ENCODE measurements at places on chromosomes 16 and 17.
A peak's percentile ranks its signal among the peaks of the same experiment; 100 is the strongest.

DNA sequence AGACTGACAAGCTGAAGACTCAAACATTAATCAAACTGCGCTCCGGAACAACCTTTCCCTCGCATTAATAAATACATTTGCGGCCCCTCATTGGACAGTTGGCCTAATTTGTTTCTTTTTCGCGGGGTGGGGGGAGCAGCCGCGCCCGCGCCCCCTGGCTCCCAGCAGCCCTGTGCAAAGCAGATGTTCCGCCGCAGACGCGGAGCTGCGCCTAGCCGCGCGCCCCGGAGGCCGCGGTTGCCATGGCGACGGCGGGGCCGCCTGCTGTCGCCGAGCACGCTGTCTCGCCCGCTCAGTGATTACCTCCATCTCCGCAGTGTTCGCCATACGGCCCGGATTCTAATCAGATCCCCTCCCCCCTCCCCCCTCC lies 25.5 kb downstream of the COPZ2 start:
- peak; percentile 84 for DNase-seq

DNA sequence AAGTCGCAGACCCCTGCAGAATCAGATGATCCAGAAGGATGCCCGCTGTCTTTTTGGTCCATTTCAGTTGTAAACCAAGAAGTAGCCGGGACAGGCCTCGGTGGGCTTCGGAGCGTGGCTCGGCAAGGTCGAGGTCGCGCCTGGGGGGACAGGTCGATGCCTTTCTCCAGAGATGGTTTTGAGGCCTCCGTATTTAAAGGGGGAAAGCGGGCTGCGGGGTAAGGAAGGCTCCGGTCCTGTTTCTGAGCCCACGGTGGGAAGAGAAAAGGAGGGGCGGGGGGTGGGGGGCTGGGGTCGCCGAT lies 7.5 kb upstream of the GNG13 start:
- DNase-seq = no peak

- no peak for DNase-seq
Measured at GRCh38 chr17:70144260-70144846, 25.0 kb upstream of the KCNJ2 start.

DNA sequence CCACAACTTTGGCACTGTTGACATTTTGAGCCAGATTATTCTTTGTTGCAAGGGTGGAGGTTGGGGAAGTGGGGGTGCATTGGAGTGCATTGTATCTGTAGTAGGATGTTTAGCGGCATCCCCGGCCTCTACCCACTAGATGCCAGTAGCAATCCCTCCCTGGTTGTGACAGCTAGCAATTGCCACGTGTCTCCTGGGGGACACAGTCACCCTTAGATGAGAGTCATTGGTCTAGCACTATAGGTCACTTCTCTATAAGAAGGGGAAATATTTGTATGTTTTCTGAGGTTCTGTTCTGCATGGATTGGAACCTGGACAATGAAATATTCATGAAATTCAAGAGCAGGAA lies 32.4 kb downstream of the MSI2 start:
- DNase-seq = no peak

DNA sequence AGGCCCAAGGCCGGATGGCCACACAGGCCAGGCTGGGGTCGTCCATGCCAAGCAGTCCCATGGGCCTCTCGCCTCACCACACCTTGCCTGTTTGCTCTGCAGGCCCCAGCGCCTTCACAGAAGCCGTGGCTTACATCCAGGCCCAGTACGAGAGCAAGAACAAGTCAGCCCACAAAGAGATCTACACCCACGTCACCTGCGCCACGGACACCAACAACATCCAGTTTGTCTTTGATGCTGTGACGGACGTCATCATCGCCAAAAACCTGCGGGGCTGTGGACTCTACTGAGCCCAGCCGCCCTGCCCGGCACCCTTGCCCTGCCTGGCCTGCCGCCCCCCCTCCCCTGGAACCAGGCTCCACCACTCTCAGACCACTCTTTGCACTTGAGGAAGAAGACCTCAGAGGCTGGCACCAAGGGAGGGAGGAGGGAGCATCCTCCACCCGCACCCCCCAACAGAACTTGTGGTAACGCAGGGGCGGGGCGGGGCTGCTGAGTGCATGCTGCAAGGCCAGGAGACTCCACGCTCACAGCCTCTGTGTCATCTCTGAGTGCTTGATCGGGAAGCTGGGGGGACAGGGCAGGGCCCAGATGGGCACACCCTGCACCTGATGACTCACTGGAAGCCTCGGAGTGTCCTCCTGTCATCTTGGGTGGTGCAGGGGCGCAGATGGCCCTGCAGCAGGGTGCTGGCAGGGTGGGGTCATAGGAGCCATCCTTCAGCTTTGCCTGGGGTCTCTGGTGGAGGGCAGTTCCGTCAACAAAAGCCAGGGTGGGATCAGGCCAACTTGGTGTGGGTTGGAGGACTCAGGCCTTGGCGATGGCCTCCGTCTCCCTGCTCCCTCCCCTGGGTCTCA lies 81.5 kb downstream of the AMFR start:
- DNase-seq = no peak

DNA sequence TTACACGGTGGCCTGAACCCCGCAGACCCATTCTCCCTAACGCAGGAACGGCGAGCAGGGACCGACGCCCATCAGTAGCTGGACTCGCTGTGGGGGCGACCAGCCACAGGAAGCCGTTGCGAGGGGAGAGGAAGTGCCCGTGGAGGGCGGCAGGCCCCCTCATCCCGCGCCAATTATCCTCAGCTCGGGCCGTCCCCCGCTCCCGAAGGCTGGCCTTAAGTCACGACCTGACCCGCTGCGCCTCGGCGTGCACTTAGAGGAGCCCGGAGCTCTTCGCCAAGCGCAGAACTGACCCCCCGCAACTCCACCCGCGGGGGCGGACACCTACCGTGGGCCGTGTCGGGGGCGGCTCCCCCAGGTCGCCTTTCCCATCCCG lies 401 bp downstream of the ARL16 start:
- DNase-seq = no peak

- no peak for DNase-seq
Measured at GRCh38 chr16:49056546-49056945, 225.1 kb downstream of the CBLN1 start.

- no peak for DNase-seq
Measured at GRCh38 chr16:3920206-3920605, 39.7 kb upstream of the CREBBP start.

- DNase-seq = no peak
Measured at GRCh38 chr17:4950075-4950745, 709 bp upstream of the ENO3 start.

DNA sequence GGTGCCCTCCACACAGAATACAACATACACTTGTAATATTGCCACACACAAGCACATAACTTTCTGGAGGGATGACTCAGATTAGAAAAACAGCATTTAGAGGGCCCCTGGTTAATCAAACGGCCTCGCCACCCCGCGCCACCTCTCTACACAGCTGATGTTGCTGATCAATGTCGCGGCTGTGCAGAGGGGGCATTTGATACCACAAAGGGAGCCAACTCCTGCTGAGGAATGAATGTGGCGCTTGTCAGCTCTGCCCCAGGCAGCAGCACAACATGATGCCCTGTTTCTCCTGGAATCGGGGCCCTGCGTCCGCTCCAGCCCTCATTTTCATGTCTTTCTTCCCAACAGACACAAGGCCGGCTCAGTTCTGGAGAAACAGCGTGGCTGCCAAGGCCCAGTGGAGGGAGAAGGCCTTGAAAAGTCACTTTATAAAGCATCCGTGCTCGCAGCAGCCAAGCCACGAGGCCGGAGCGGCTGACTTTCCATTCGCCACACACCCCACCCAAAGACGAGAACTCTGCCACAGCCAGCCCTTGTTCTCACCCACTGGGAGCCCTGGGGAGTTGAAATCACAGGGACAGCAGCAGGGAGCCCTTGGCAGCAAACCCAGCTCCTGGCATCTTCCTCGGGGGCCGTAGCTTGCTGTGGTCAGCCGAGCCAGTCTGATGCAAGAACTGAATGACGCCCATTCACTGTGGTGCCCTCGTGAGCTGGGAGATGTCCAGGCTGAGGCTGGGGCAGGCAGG lies 65.6 kb downstream of the XYLT1 start:
- DNase-seq = no peak

- DNase-seq = no peak
Measured at GRCh38 chr16:11036040-11036439, 91.7 kb downstream of the CLEC16A start.

DNA sequence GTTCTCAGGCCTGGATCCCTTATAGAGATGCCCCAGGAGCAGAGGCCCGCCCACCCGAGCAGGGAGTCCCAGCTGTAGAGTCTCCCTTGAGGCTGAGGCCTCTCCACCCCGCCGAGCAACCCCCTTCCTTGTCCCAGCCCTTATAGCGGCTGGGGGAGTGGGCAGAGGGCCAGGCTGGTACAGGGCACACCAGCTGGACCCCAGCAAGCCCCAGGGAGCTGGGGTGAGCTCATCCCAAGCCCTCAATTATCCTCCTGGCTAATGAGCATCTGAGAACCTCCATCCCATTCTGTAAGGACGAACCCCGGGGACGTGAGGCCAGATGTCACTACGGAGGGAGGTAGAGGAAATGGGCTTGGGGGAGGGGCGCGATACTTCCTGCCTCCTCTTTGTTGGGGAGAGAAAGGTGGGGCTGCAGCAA lies 3.2 kb upstream of the SNN start:
- no peak for DNase-seq

DNA sequence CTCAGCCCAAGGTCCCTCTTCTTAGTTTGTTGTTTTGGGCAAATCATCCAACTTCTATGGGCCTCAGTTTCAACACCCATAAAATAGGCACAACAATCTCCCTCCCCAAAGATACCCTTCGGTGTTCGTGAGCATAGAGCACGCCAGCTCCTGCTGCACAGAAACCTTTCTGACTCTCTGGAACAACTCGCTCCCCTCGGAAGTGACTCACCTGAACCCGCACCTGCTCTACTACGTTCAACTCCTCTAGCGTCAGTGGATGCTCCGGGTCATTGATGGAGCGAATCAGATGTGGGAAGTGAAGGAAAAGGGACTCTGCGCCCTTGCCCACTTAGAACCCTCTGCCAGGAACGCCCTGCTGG lies 445 bp downstream of the CIAO2B start:
- no peak for DNase-seq

GRCh38 chr16:68328860-68329390 lies 18.1 kb downstream of the PRMT7 start:
- DNase-seq = no peak

GRCh38 chr16:31213877-31214707 lies at the start of gene TRIM72:
Gene TRIM72, plus strand, starts transcription at chr16:31214119. Its CDS starts 620 bp downstream, at chr16:31214739.
- DNase-seq = no peak

- no peak for DNase-seq
Measured at GRCh38 chr17:10733666-10734065, 3.8 kb upstream of the TMEM220 start.

- DNase-seq = no peak
Measured at GRCh38 chr16:27258241-27258734, 10.3 kb downstream of the NSMCE1 start.

DNA sequence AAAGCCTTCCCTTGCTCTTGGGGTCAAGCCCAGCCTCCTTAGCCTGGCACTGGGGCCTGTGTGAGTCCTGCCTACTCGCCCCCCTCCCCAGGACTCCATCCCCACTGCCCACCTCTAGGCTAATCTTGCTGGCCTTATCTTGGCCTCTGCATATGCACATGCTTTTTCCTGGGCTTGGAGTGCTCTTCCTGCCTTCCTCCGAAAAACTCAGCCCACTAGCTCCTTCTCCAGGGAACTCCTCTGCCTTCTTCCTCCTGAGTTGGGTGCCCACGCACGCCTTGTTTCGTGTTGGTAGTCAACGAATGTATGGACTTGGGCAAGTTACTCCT lies 16.5 kb downstream of the TBX2 start:
- no peak for DNase-seq

DNA sequence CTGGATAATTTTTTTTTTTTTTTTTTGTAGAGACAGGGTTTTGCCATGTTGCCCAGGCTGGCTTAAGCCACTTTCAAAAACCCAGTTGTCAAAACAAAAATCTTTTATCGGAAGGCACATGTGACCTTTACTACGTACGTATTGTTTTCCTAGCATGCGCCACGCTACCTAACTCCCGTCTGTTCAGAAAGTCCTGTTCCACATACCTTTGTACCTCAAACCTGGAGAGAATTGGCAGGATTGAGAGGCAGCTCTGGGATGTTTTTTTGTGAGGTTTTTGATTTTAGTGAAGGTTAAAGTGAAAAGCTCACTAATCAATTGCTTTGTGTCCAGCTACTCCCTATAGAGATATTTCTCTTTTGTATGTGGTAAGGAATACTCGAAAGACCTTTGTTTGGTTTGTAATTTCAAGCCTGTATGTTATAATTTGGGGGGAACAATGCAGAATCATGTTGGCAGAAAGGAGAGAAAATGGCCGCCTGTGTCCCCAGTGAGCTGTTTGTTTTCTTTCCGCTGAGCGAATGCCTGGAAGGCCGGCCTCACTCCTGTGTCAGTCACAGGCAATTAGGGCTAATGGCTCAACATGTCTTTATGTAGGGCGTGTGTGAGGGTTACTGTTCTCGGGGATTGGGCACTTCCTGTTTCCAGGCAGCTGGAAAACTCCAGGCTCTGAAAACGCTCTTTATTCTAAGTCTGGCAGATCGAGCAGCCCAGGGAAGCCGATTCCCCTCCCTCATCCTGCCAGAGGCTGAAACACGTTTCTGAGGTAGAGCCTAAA lies 60.8 kb upstream of the CLEC18A start:
- DNase-seq = no peak

DNA sequence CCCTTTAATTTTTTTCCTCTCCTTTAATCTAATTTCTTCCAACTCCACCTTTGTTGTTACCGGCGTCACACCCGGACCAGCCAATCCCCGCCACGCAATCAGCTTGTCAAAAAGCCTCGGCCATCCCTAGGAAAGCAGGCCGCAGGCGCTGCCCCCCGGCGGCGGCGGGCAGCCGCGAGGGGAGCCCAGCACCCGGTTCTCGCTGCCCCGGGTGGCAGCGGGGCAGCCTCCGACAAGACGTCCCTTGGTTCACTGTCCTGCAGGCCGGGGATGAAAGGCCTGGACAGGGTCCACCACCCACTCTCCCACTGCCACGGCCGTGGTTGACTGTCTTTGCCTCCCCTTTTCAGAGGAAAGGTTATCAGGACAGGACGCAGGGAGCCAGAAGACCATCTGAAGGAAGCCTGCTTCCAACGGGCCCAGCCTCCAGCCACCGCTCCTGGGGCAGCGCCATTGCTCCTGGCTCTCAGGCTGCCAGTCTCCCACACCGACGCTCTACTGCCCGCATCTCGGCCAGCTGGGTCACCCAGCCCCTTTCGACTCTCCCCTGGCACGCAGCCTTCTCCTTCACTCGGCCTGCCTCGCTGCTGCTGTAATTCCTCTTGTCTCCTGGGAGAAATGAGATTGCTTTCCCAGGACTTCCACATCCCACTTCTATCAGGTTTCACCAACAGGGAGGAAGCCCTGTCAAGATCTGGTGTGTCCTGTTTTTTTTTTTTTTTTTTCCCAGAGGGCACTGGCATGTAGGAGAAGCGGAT lies 2.8 kb upstream of the UBTF start:
- peak; percentile 63 for DNase-seq

- DNase-seq = no peak
Measured at GRCh38 chr16:20760346-20760745, 3.5 kb upstream of the ACSM3 start.

- peak; percentile 99 for DNase-seq
Measured at GRCh38 chr16:2023092-2024031, 3.3 kb upstream of the NHERF2 start.
